ENCODE measurements at places on chromosomes 2 and 18. TPM values are rescaled to one million over a fixed set of nuclear protein-coding genes. Genes with fewer than 3 reads are reported as not detected.

KCNIP3 gene
- 16.8 TPM for polyA plus RNA-seq

EFEMP1 gene
- 244 TPM for polyA plus RNA-seq

GALNT13 gene
- polyA plus RNA-seq: 0.96 TPM

FOXD4L1 gene
- 0.03 TPM for polyA plus RNA-seq

ZNF521 gene
- polyA plus RNA-seq: 13.1 TPM

RIT2 gene
- 0.65 TPM for polyA plus RNA-seq

CDH2 gene
- 1.8 TPM for polyA plus RNA-seq

ANO7 gene
- polyA plus RNA-seq: 1.2 TPM

VAMP8 gene
- 89.9 TPM for polyA plus RNA-seq

GPR45 gene
- polyA plus RNA-seq: not detected

POTEJ gene
- polyA plus RNA-seq: not detected

POU3F3 gene
- polyA plus RNA-seq: not detected

SOX11 gene
- polyA plus RNA-seq: 0.01 TPM

CD8A gene
- 2.1 TPM for polyA plus RNA-seq

UGT1A4 gene
- 1.2 TPM for polyA plus RNA-seq

ARHGAP28 gene
- polyA plus RNA-seq: 9.1 TPM

RAB6C gene
- 0.08 TPM for polyA plus RNA-seq

WIPF1 gene
- 45.0 TPM for polyA plus RNA-seq

INPP5D gene
- polyA plus RNA-seq: 8.4 TPM

CAMKMT gene
- 5.4 TPM for polyA plus RNA-seq

SCN9A gene
- 0.67 TPM for polyA plus RNA-seq

GBX2 gene
- not detected for polyA plus RNA-seq
